SK-N-SH treated with all-trans-retinoic acid at 6 μM for 48 hours (cell line): ENCODE measurements at places on chromosomes 1 and 21.

GRCh38 chr1:147567594-147568381 is 26.5 kb downstream of the BCL9 start:
- no peak for ATAC-seq

DNA sequence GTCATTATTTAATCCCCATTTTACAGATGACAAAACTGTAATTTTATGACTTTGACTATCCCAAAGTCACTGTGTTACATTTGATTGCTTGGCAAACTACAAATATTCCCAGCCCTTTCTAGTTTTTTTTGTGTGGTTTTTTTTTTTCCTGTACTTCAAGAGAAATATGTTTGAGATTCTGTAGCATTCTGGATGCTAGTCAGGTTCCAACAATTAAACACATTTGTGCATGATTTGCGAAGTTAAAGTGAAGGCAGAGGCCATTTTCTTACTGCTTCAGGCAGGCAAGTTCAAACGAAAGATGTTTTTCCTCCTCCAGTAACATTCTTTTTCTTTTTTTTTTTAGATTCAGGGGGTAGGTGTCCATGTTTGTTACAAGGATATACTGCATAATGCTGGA is 107.9 kb upstream of the SERTAD4 start:
- ATAC-seq, result peak; percentile 62

- ATAC-seq, result peak; percentile 97
Measured at GRCh38 chr1:11158720-11159321, 30.3 kb upstream of the ANGPTL7 start.

DNA sequence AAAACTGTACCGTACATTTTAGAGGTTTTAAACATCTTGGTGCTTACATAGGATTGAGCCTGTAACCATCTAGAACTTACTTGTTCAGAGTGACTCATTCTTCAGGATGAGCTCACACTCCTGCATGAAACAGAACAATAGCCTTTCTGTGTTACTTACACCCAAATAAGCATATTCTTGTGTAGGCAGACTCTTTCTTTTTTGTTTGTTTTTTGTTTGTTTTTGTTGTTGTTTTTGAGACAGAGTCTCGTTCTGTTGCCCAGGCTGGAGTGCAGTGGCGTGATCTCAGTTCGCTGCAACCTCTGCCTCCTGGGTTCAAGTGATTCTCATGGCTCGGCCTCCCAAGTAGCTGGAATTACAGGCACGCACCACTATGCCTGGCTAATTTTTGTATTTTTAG is 3.8 kb upstream of the CA6 start:
- ATAC-seq, result peak; percentile 93

GRCh38 chr1:107228704-107229371 is 88.0 kb downstream of the NTNG1 start:
- no peak for ATAC-seq
